Activated T-helper 1 cell treated with anti-CD3 and anti-CD28 coated beads, Interleukin-12 subunit alpha, Interleukin-12 subunit beta, Interleukin-2, Interleukin-4 antibody, amounts not matched to agents 30 ng/mL and 10 ng/mL and 1 ng/mL, durations not matched to agents 14 hours and 24 hours and 36 hours (primary cell): ENCODE measurements at places on chromosomes 1 and 21.

DNA sequence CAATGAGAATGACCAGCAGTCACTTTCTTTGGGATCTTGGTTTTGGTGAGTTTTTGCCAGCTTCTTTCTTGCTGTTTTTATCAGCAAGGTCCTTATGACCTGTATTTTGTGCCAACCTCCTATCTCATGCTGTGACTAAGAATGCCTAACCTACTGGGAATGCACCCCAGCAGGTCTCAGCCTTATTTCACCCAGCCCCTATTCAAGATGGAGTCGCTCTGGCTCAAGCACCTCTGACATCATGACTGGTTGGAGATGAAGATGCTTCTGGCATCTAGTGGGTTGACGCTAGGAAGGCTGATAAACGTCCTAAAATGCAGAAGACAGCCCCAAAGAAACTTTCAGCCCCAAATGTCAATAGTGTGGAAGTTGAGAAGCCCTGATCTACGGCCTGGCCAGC is 33.6 kb upstream of the NHLH2 start:
- H3K36me3 ChIP-seq: no peaks in the 10 kb centered on the region
- H3K4me1 ChIP-seq: no peaks in the 10 kb centered on the region
- H3K27me3 ChIP-seq: peaks cover 2% of the 10 kb centered on the region
- no peak for DNase-seq
- no peak overlapping the region for H3K27ac ChIP-seq

- H3K4me1 ChIP-seq: peaks cover 10% of the 10 kb centered on the region
- no peak overlapping the region for H3K4me3 ChIP-seq
- H3K27ac ChIP-seq: no peak overlapping the region
- H3K36me3 ChIP-seq: no peaks in the 10 kb centered on the region
- DNase-seq: no peak
These were observed 218.5 kb downstream of the SDCCAG8 start for GRCh38 chr1:243474136-243474881.

GRCh38 chr1:5424802-5425703 is 567.2 kb downstream of the NPHP4 start:
- peaks cover 20% of the 10 kb centered on the region for H3K27me3 ChIP-seq
- no peak overlapping the region for H3K4me3 ChIP-seq
- peaks cover 19% of the 10 kb centered on the region for H3K4me1 ChIP-seq
- H3K27ac ChIP-seq: no peak overlapping the region

- DNase-seq: no peak
- peaks cover 2% of the 10 kb centered on the region for H3K4me1 ChIP-seq
- no peak overlapping the region for H3K4me3 ChIP-seq
- no peaks in the 10 kb centered on the region for H3K36me3 ChIP-seq
- no peak overlapping the region for H3K27ac ChIP-seq
- peaks cover 18% of the 10 kb centered on the region for H3K27me3 ChIP-seq
These were observed 408.1 kb downstream of the SETD4 start for GRCh38 chr21:35652196-35652595.

DNA sequence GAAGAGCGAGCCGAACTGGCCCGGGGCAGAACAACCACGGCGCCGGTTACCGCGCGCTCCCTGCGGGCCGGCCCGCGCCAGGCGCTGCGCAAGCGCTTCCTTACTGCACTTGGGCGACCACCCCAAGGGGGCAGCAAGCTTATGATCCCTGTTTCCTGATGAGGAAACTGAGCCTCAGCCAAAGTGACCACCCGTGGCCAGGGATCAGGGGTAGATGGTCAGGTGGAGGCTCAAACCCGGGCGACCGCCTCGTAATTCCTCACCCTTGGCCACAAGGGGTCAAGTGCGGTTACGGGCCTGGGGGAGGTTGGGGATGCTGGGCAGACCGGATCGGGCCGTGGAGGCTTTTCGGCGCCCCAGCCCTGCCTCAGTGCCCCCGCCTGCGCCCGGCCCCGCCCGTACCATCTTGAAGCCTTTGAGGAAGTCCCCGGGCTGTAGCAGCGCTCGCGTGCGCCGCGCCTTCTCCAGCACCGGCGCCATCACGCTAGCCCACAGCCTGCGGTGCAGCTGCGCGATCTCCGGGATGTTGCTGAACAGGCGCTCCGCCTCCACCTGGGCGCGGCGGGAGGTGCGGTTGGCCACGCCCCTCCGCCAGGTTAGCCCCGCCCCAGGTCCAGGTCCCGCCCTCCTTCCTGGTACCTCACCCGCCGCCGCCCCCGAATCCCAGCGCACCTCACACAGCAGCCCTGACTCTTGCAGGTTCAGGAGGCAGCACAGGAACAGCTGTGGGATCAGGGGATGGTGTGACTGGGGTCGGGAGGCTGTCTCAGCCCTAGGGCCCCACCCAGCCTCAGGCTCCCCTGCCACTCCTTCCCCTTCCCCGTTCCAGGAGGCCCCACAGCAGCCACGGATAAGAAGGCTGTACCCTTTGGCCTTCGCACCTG is 5.4 kb upstream of the TNFRSF25 start:
- H3K27me3 ChIP-seq: no peaks in the 10 kb centered on the region
- H3K4me1 ChIP-seq: no peaks in the 10 kb centered on the region
- H3K27ac ChIP-seq: no peak overlapping the region
- no peak overlapping the region for H3K4me3 ChIP-seq
- no peaks in the 10 kb centered on the region for H3K36me3 ChIP-seq

DNA sequence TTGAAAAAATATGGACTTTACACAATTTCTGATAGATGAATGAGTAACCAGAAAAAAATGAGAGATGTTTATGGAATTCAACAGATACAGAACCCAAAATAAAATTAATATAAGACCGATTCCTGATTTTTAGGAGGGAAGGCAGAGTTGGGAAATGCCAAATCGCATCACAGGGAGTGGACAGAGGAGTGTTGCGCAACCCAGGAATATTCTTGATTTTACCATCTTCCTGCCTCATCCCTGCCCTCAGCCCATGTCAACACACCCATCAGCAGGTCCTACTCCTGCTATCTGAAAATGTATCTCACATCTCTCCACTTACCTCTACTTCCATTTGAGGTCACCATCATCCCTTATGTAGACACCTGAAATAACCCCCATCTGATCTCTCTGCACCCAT is 221.0 kb downstream of the DSCAM start:
- no peaks in the 10 kb centered on the region for H3K36me3 ChIP-seq
- no peak overlapping the region for H3K4me3 ChIP-seq
- H3K27ac ChIP-seq: no peak overlapping the region
- no peaks in the 10 kb centered on the region for H3K27me3 ChIP-seq
- no peaks in the 10 kb centered on the region for H3K4me1 ChIP-seq
- no peak for DNase-seq

DNA sequence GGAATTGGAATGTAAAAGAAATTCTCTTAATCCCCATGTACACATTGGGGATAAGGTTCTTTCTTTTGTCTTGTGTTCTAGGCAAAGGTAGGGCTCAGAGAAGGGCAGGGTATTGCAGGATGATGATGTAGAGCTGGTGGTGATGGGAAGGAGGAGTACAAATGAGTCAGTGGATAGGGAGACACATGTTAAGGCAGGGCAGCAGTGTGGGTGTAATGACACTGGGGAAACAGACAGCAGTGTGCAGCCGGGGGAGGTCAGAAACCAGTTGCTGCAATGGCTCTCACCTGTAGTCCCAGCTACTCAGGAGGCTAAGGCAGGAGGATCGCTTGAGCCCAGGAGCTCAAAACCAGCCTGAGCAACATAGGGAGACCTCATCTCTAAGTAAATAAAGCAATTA is 5.1 kb downstream of the NLRP3 start:
- H3K27ac ChIP-seq: no peak overlapping the region
- no peak overlapping the region for H3K4me3 ChIP-seq
- no peaks in the 10 kb centered on the region for H3K36me3 ChIP-seq

DNA sequence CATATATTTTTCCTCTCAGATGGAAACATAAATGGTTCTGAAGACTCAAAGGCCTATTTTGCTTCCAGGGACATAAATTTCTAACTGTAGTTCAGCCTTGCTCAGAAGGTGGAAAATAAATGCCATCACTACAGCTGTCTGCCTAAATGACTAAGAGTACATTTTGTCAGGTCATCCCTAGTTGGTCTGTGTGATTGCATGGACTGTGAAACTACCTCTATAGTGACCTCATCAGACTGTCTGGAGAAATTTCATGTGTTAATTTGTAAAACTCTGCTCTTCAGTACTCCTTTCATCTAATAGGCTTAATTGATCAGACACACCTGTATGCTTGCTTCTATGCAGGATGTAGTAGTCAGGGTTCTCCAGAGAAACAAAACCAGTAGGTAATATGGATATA is 886.9 kb downstream of the AMY1C start:
- no peaks in the 10 kb centered on the region for H3K36me3 ChIP-seq
- H3K4me3 ChIP-seq: no peak overlapping the region
- no peak overlapping the region for H3K27ac ChIP-seq
- DNase-seq: no peak

DNA sequence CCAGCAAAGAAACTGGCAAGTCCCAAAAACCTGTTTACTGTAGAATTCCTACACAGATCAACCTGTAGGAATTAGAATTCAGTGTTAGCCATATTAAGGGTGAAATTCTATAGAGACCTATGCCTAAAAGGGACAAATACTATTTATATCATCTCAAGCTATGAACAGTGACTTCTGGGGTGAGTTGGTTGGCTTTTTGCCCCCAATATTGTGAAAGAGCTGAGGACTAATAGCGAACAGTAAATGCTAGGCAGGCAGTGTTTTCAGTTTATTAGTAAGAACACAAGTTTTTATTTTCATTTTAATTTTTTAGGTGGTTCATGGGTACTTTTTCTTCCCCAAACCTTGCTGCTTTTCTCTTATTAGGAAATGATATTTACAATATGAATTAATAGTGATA is 15.3 kb downstream of the SLC16A4 start:
- no peak overlapping the region for H3K4me3 ChIP-seq
- peaks cover 8% of the 10 kb centered on the region for H3K4me1 ChIP-seq
- no peaks in the 10 kb centered on the region for H3K27me3 ChIP-seq
- DNase-seq: no peak

GRCh38 chr1:104706631-104707147 is 957.0 kb downstream of the AMY1C start:
- H3K27ac ChIP-seq: no peak overlapping the region
- no peaks in the 10 kb centered on the region for H3K4me1 ChIP-seq
- no peak overlapping the region for H3K4me3 ChIP-seq
- H3K27me3 ChIP-seq: no peaks in the 10 kb centered on the region

DNA sequence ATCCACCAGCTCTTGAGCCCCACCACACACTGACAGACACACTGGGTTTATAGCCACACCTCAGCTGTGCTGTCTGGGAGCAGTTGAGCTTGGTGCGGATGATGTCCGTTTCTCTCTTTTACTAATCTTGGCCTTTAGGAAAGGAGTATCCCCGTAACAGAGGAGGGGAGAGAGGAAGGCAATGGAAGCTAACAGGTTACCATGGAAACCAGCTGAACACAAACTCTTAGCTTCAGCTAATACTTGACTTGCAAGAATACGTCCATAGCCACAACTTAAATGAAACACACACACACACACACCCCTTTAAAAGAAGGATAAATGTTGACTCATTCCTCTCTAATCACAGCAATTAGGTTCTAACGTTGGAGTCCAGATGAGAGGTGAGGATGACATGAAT is 28.0 kb upstream of the LRRN2 start:
- no peak overlapping the region for H3K27ac ChIP-seq
- H3K4me3 ChIP-seq: no peak overlapping the region
- H3K27me3 ChIP-seq: peaks cover 26% of the 10 kb centered on the region
- H3K36me3 ChIP-seq: no peaks in the 10 kb centered on the region

GRCh38 chr1:227913764-227914721 is 33.7 kb downstream of the WNT9A start:
- peaks cover 5% of the 10 kb centered on the region for H3K4me1 ChIP-seq
- DNase-seq: no peak
- H3K27ac ChIP-seq: no peak overlapping the region
- H3K4me3 ChIP-seq: no peak overlapping the region
- H3K36me3 ChIP-seq: no peaks in the 10 kb centered on the region
- H3K27me3 ChIP-seq: peaks cover 10% of the 10 kb centered on the region

GRCh38 chr1:229185963-229186362 is 84.9 kb upstream of the RAB4A start:
- H3K27ac ChIP-seq: no peak overlapping the region
- H3K4me3 ChIP-seq: no peak overlapping the region
- peaks cover 15% of the 10 kb centered on the region for H3K4me1 ChIP-seq
- no peak for DNase-seq
- peaks cover 17% of the 10 kb centered on the region for H3K27me3 ChIP-seq
- H3K36me3 ChIP-seq: no peaks in the 10 kb centered on the region

GRCh38 chr1:59214248-59215208 is 82.4 kb upstream of the FGGY start:
- no peak for DNase-seq
- peaks cover 2% of the 10 kb centered on the region for H3K27me3 ChIP-seq
- H3K4me1 ChIP-seq: peaks cover 7% of the 10 kb centered on the region

DNA sequence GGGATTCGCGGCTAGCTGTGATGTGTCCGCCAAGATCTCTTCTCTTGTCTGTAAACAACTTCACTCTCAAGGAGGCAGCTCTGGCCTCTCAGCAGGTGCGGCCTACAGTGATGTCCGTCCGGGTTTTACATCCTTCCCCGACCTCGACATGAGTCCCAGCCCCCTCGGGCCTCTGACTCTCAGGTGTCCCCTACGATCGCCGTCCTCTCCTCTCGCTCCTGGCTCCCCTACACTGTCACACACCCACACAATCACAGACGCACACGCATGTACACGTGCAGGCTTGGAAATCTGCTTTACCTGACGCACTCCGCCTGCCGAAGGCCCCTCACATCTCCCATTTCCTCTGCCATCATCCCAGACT is 797 bp upstream of the RSPH1 start:
- DNase-seq: no peak
- H3K4me3 ChIP-seq: peak overlapping the region; percentile 92
- peak overlapping the region; percentile 83 for H3K27ac ChIP-seq
- peaks cover 23% of the 10 kb centered on the region for H3K4me1 ChIP-seq
- peaks cover 6% of the 10 kb centered on the region for H3K27me3 ChIP-seq

GRCh38 chr1:7252411-7253117 is 467.3 kb downstream of the CAMTA1 start:
- no peak overlapping the region for H3K27ac ChIP-seq
- H3K27me3 ChIP-seq: peaks cover 5% of the 10 kb centered on the region
- H3K36me3 ChIP-seq: no peaks in the 10 kb centered on the region
- no peak for DNase-seq

GRCh38 chr1:7680207-7680954 is 90.7 kb upstream of the VAMP3 start:
- no peak for DNase-seq
- peak overlapping the region; percentile 62 for H3K4me3 ChIP-seq
- no peak overlapping the region for H3K27ac ChIP-seq
- H3K4me1 ChIP-seq: no peaks in the 10 kb centered on the region
- peaks cover 10% of the 10 kb centered on the region for H3K27me3 ChIP-seq
- no peaks in the 10 kb centered on the region for H3K36me3 ChIP-seq

- DNase-seq: no peak
- H3K4me3 ChIP-seq: no peak overlapping the region
- H3K36me3 ChIP-seq: no peaks in the 10 kb centered on the region
- H3K27me3 ChIP-seq: peaks cover 2% of the 10 kb centered on the region
These were observed 58.0 kb downstream of the NGF start for GRCh38 chr1:115280064-115280463.

DNA sequence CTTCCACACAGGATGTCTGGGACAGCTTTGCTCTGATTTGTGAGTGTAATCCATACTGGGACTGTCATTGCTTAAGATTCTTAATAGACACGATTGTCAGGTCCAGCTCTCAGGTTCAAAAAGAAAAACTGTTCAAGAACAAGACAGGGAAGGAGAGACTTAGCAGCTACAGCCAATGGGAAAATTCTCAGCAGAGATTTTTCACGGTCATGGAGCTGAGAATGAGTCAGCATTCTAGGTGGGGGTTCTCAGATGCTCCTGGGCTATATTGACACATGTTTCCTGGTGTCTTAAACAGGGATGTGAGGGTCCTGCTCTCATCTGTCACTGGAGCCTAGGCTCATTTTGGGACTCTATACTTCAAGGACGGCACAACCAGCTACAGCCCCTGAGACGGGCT is 318.3 kb downstream of the RRAGC start:
- DNase-seq: no peak
- no peak overlapping the region for H3K4me3 ChIP-seq
- H3K36me3 ChIP-seq: no peaks in the 10 kb centered on the region
